ENCODE measurements at places on chromosomes 16 and 17. TPM values are rescaled to one million over a fixed set of nuclear protein-coding genes. Genes with fewer than 3 reads are reported as not detected.

Gene ARHGAP23
- polyA plus RNA-seq: 17.2 TPM

Gene ATP2C2
- polyA plus RNA-seq: not detected

Gene FN3K
- 1.2 TPM for polyA plus RNA-seq

Gene ABCA10
- 0.47 TPM for polyA plus RNA-seq

Gene HS3ST3B1
- 4.5 TPM for polyA plus RNA-seq

Gene SOX9
- polyA plus RNA-seq: 0.54 TPM

Gene GP2
- not detected for polyA plus RNA-seq

Gene TPPP3
- 0.64 TPM for polyA plus RNA-seq

Gene HGS
- polyA plus RNA-seq: 110 TPM

Gene VMO1
- polyA plus RNA-seq: 0.92 TPM

Gene GPR142
- polyA plus RNA-seq: not detected

Gene NEK8
- polyA plus RNA-seq: 5.3 TPM

Gene CACNA1H
- polyA plus RNA-seq: 0.37 TPM

Gene NOG
- polyA plus RNA-seq: 0.26 TPM

Gene PRSS27
- polyA plus RNA-seq: 0.81 TPM

Gene SHCBP1
- polyA plus RNA-seq: 17.0 TPM

Gene CD300LF
- not detected for polyA plus RNA-seq

Gene HLF
- polyA plus RNA-seq: 0.02 TPM

Gene HAS3
- 1.8 TPM for polyA plus RNA-seq

Gene METRN
- polyA plus RNA-seq: 40.3 TPM

Gene GINS2
- 5.8 TPM for polyA plus RNA-seq

Gene SLC35G6
- polyA plus RNA-seq: not detected

Gene GPR139
- polyA plus RNA-seq: not detected

Gene PLK1
- polyA plus RNA-seq: 54.0 TPM

Gene NT5C
- 61.8 TPM for polyA plus RNA-seq

Gene SECTM1
- 34.4 TPM for polyA plus RNA-seq

Gene SSTR5
- not detected for polyA plus RNA-seq

Gene CCDC102A
- 13.6 TPM for polyA plus RNA-seq

Gene FBXW10
- 0.10 TPM for polyA plus RNA-seq

Gene NCOR1
- polyA plus RNA-seq: 109 TPM

Gene EME1
- polyA plus RNA-seq: 5.3 TPM

Gene METTL2A
- 14.6 TPM for polyA plus RNA-seq

Gene SEPHS2
- polyA plus RNA-seq: 44.4 TPM

Gene CD300LG
- polyA plus RNA-seq: not detected

Gene RHBDL3
- polyA plus RNA-seq: 0.04 TPM

Gene WNT9B
- polyA plus RNA-seq: not detected

Gene GDPD3
- polyA plus RNA-seq: 1.2 TPM

Gene GALR2
- not detected for polyA plus RNA-seq

Gene MIEN1
- 61.4 TPM for polyA plus RNA-seq

Gene LGALS9B
- polyA plus RNA-seq: not detected

Gene CAMTA2
- polyA plus RNA-seq: 40.6 TPM

Gene CCL1
- not detected for polyA plus RNA-seq

Gene CCL23
- not detected for polyA plus RNA-seq

Gene KRTAP1-5
- polyA plus RNA-seq: 65.1 TPM

Gene P2RX1
- polyA plus RNA-seq: 0.02 TPM

Gene DHX40
- 19.0 TPM for polyA plus RNA-seq

Gene FBXL16
- polyA plus RNA-seq: 0.67 TPM

Gene MT1E
- 147 TPM for polyA plus RNA-seq

Gene CMTM1
- polyA plus RNA-seq: 2.7 TPM

Gene KRT40
- not detected for polyA plus RNA-seq

Gene PDP2
- 10.3 TPM for polyA plus RNA-seq

Gene SLC13A5
- polyA plus RNA-seq: not detected

Gene TEKT5
- not detected for polyA plus RNA-seq

Gene SLC52A1
- polyA plus RNA-seq: 0.23 TPM

Gene PPY
- polyA plus RNA-seq: not detected

Gene ZG16
- polyA plus RNA-seq: not detected

Gene KCNJ16
- polyA plus RNA-seq: not detected

Gene ZNF778
- 5.5 TPM for polyA plus RNA-seq

Gene MFAP4
- 62.1 TPM for polyA plus RNA-seq

Measured in BJ (cell line).